ENCODE measurements at places on chromosomes 6 and 20.

GRCh38 chr6:156175971-156176421, 601.2 kb upstream of the ARID1B start:
- DNase-seq: no peak

GRCh38 chr6:3077430-3077829, 9.1 kb downstream of the RIPK1 start:
- no peak for DNase-seq

GRCh38 chr6:40425192-40425919, 161.8 kb downstream of the LRFN2 start:
- no peak for DNase-seq

- no peak for DNase-seq
These were observed 15.5 kb upstream of the MROH8 start for GRCh38 chr20:37194621-37195417.

Data from activated CD4-positive, alpha-beta T cell treated with anti-CD3 and anti-CD28 coated beads for 1 hour (primary cell).